Renal cortical epithelial cell (primary cell): ENCODE measurements at places on chromosomes 4 and X.

DNA sequence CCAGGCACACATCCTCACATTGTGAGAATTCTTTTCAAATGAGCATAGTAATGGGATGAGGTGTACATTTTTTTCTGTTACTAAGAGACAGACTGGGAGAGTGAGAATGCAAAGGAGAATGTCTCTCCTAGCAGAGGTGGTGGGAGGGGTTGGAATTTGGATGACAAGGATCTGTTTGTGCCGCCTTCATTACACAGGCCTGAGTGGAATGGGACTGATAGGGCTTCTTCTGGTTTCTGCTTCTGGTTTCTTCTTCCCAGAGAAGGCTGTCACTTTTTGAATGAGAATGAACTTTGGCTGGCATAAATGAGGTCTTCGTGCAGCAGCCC, 55.4 kb downstream of the C4orf51 start:
- peak; percentile 99 for DNase-seq

GRCh38 chr4:165058666-165059065, 5.0 kb downstream of the TRIM75 start:
- DNase-seq: no peak

DNA sequence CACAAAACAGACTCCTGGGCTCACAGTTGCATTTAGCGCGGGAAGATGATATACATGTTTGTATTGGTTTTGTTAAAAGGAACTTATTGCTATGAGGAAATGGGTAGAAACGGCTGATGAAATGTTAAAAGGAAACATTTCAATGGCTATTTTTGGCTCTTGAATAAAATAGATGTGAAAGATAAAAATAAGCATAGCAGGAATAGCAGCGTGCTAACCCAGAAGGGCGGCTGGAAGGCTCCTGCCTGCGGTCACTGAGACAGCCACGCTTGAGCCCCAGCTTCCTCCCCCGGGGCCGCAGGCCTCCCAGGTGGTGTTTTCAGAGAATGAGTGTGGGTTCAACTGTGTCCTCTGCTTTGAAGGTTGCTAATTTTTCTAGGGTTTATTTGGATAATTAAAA, 35.0 kb upstream of the CLCN4 start:
- no peak for DNase-seq

GRCh38 chr4:41119867-41120295, 94.5 kb downstream of the APBB2 start:
- DNase-seq: no peak
